ENCODE measurements at places on chromosomes 3 and 15.

DNA sequence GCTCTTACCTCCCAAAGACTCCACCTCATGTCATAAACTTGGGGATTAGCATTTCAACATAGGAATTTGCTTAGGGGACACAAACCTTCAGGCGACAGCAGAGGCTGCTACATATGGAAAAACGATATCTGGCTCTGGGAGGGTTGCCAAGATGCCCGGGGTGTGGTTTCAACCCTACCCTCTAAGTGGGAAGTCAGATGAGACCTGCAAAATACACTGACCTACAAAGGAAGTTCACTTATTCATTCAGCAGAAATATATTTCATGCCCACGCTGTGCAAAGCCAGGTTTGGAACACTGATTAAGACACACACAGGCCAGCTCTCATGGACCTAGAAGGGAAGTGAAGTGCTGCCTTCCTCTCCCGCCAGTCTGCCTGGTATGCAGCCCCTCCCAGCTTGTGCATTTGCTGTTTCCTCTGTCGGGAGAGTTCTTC, 239.3 kb downstream of the FEZF2 start:
- no peak for DNase-seq

DNA sequence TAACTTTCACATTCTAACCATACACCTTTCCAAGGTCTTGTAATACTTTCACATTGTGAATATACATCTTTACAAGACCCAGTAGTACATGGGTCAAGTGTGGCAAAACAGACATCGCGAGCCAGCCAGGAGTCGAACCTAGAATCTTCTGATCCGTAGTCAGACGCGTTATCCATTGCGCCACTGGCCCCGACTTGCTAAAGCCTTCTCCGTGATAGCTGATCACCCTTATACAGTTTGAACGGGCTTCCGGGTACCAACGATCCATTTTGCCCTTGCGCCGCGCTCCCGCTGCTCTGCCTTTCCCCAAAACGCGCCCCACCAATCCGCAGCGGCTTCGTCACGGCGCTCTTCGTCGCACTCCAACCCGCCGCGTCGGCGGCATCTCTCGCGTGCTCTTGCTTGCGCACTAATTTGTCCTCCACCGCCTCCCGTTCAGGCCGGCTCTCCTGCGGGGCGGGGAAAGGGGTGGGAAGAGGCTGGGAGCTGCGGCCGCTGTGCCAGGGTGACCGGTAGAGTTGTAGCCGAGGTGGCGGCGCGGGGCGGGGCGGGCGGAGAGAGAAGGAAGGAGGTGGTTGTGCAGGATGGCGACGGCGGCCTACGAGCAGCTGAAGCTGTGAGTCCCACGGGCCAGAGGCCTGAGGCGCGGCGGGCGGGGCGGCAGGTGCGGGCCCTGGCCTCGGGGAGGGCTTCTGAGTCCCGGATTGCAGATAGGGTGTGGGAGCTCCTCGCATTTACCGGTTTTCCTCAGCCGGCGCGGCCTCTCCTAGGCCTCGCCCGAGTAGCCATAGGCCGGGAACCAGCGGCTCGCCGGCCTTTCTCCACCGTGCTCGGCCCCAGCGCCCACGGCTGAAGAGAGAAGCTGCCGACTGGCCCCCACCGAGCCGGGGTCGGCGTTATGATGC, at the start of gene SACM1L:
Gene SACM1L, plus strand, starts transcription at position 515 of the 905 bp plus-strand sequence. Its CDS starts 70 bp downstream, at position 585.
- peak; percentile 97 for DNase-seq

DNA sequence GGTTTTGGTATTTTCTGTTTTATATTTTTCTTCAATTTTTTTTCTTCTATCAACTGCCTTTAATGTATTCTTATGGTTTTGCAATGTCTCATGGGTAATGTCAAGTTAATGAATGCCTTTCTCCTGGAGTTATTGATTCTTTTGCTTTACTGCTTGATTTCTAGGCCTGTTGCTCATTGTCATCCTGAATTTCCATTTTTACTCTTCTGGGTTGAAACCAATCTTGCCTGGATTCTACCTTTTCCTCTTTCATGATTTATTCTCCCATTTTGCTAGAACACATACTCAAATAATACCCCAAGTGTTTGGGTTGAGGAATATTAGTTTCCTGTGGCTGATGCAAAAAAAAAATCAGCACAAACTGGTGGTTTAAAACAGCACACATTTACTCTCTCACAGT, 315.2 kb upstream of the PDZRN3 start:
- DNase-seq: no peak

GRCh38 chr3:175316799-175317198, 457.7 kb downstream of the NAALADL2 start:
- DNase-seq: no peak

DNA sequence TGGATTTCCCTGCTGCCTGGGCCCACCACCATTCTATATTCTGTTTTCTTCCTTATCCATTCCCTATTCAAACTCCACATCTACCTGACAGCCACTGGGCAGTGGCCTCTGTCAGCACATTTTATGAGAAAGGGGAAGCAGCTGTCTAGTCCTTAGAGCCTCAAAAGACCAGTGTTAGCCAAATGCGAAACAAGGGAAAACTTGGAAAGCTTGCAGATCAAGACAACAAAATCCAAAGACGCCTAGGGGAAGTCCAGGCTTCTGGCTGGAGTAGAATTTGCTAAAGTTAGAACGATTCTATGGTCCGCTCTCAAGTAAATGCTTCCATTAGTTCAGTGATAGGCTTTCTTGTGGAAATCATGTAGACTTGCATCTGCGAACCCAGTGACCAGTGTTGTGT, 39.4 kb upstream of the CHST2 start:
- DNase-seq: no peak

DNA sequence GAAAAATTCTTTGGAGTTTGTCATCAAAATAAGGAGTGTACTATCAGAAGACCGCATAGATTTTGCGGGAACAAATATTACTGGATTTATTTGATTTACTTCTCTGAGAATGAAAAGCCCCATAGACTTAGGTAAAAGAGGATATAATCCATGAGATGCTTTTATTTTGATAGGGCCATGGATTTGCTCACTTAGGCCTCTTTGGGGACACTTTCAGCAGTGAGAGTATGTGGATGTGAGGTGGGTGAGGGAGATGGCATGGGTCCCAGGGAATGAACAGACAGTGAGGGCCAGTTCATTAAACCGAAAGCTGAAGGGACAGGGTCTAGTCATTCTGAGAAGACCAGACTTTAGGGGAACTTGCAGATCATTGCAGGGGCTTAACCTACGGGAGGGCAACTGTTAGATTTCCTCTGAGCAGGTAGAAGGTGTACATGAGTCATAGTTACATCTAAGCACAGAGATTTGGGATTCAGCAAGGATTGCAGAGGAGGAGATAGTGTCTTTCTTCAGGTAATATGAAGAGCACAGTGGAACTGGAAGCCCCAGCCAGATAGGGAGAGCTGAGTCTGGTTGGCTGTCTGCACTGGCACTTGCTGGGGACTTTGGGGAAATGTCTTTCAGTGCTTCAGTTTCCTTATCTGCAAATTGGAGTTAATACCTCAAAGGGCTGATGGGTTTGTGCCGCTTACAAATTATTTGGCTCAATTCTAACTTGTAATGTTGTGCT, 30.8 kb downstream of the SH3GL3 start:
- no peak for DNase-seq

- no peak for DNase-seq
Observed at GRCh38 chr3:188239577-188239976, 85.6 kb downstream of the LPP start.

- DNase-seq: no peak
Observed at GRCh38 chr3:117617906-117618305, 908.3 kb downstream of the TUSC7 start.

- DNase-seq: no peak
Observed at GRCh38 chr3:72176537-72177041, 391.6 kb upstream of the PROK2 start.

DNA sequence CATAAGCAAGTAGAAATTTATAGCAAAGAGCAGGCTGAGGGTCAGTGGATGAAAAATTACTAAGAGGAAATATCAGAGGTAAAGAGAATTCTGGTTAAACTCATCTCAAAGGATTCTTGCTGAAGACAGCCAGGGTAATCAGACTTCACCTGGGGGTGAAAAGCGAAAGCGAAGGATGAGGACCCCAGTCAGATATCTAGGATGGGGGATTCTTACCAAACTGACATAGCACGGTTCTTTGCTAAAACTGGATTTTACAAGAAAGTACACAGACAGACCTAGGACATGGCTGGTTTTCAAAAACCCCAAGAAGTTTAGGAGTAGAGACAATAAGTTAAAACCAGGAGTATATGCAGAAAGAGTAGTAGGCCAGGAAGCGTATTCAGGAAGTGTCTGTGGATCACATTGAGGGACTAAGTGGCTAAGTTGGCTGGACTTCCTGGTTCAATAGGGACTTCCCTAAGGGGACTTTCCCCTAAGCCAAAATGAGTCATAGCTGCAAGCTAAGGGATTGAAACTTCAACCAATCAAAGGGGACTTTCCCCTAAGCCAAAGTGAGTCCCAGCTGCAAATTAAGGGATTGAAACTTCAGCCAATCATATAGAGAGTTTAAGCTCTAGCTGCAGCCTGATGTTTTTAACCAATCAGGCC, 2.4 kb upstream of the CFAP91 start:
- DNase-seq: peak; percentile 42

DNA sequence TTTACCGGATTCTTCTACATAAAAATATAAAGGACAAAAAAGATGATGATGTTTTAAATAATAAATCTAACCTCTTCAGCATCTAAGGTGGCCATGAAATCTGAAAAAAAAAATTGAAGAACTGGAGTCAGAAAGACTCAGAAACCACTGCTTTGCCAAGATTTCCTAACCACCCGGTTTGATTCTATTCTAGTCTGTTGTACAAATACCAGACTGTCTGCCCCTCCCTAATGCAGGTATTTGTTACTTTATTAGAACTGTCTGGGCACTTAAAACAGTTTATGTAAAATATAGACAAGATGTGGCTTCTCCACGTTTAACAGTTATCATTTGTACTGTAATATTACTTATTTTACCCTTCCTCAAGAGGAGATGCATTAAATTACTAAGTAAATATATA, 48.8 kb downstream of the UACA start:
- DNase-seq: no peak

DNA sequence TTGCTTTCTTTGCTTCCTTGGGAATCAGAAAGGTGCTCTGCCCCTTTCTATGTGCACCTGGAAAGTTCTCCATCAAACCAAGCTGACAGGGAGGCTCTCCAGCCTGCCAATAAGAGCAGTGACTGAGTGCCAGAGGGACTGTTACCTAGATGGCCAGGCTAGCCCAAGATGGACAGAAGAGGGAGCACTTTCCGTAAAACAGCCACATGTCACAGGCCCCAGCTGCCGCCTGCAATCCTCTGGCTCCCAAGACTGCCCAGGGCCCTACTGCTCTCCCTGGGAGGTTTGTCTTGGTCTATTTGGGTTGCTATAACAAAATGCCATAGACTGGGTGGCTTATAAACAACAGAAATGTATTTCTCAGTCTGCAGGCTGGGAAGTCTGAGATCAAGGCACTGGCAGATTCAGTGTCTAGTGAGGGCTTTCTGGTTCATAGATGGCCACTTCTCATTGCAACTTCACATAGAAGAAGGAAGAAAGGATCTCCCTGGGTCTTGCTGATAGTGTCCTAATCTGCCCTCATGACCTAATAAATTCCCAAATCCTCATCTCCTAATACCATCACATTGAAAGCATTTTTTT, 72.3 kb downstream of the TAMM41 start:
- no peak for DNase-seq

DNA sequence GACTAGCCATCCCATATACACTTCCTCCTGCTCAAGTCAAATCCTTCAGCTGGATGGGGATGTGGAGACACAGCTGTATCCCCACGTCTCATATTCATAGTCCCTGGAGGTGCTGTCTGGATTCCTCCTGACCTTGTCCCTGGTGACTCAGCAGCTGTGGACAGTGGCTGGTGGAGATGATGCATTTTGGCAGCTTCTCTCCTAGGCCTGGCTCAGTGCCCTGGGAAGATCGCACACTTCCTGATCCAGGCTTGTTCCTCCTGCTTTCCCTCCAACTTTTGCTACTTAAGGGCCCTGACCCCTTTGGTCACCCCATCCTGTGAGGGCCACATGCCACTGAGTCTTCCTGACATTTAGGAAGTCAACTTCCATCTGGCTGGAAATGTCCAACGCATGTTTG, 44.4 kb downstream of the ADAMTSL3 start:
- no peak for DNase-seq

- DNase-seq: no peak
Observed at GRCh38 chr3:15979495-15979894, 181.7 kb upstream of the ANKRD28 start.

DNA sequence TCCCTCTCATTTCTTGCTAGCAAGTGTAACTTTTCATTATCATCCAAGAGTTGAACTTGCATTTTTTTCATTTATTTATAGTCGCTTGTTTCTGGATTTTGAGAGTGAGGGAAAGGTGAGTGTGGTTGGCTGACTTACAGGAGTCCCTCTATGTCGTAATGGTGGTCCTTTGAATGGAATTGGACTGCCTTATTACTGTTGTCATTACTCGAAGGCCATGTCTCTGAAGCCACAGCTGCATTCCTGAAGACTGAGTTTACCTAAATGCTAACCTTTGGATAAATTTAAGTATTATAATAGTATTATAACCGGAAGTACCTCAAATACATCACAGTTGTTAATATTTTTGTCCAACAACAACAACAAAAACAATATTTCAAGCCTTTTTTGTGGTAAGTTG, 488.9 kb downstream of the GABRG3 start:
- DNase-seq: no peak

DNA sequence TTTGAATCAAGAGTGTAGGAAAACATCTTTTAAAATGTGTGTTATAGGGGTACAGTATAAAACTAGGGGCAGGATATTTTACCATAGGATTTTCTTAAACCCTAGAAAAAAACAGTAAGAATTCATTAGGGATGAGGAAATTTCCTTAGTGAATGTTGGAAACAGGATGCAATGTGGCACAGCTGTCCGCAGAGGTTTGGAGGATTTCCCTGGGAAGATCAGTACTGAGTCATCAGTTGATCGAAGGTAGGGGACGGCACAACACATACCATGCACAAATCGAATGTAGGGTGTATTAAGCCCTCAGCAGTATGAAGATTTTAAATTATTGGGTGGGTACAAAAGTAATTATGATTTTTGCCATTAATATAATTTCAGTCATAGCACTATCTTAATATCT, 49.9 kb downstream of the FNDC3B start:
- no peak for DNase-seq

DNA sequence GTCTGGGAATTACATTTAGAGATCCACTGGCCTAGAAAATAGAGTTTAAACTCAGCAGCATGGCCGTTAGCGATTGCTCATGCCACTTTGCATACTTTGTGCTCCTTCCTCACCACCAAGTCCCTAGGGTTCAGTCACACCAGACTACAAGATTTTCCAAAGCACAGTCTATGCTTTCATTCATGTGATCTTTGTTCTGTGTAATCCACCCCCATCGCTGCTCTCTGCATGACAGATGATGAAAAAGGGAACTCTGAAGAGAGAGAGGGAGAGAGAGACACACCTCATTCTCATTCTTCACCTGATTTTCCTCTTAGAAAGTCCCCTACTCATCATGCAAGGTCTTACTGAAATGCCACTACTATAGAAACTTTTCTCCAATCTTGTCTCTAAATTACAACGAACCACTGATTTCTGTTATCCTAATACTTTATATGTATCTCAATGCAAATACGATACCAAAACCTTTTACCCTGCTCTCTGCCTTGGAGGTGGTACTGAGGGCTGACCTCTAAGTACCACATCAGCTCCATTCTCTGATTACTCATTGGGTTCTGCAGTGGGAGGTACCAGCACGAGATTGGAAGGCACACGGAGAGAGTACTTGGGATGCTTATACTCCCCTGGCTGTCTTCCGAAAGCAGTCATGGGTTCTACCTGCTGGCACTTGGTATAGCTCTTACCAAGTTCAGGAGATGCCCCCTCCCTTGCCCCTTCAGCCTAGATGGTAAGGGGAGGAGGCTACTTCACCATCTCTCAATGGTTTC, 1.1 kb upstream of the PARP15 start:
- no peak for DNase-seq
